ENCODE measurements at places on chromosomes 4 and X.

GRCh38 chrX:18983666-18984380, at the start of gene PHKA2:
PHKA2 (minus strand) TSS chrX:18984114; CDS start chrX:18983932, 182 bp downstream.
- no peak for DNase-seq

DNA sequence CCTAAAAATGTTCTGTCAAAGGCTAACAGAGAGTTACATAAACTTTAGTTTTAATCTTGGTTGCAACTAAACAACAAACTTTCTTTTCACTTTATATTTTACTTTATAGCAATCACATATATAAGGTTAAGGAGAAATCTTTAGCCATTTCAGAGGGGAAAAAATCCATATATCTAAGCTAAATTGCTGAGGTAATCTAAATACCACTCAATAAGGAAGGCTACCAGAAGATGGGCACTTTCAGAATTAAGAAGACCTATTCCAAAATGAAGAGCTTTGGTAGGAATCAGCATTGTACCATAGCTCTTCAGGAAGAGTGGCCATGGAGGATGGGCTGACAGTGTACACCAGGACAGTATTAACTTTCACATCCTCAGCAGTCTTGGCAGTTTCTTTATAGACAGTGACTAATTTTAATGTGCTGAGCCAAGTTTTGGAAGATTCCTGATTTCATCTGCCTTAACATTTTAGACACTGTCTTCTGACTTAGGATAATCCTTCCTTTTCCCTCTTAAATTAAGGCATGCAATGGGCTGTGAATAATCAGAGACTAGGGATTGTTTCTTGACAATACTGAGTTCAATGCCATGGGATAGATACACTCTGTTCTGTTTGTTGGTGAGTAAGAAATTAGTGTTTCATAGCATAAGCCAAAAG, 7.1 kb downstream of the FAT4 start:
- DNase-seq: no peak

DNA sequence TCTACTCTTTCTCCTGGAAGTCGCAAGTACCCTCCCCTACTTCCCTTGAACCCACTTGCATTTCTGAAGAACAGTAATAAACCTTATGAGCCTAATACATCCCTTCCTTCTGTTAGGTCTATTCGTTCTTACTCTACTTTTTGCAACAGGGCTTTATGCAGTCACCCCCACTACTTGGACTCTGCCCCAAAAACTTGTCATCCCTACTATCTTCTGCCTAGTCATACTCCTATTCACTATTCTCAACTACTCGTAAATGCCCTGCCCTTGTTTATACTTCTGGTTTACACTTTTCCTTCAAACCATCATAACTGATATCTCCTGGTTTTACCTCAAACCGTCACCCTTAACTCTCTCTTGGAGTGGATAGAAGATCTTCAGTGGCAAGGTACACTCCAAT, 55.2 kb upstream of the SLIT2 start:
- DNase-seq: no peak

- DNase-seq: no peak
Observed at GRCh38 chr4:148355442-148356123, 86.6 kb downstream of the NR3C2 start.

- DNase-seq: no peak
Observed at GRCh38 chrX:125826080-125826479, 340.0 kb downstream of the DCAF12L2 start.

DNA sequence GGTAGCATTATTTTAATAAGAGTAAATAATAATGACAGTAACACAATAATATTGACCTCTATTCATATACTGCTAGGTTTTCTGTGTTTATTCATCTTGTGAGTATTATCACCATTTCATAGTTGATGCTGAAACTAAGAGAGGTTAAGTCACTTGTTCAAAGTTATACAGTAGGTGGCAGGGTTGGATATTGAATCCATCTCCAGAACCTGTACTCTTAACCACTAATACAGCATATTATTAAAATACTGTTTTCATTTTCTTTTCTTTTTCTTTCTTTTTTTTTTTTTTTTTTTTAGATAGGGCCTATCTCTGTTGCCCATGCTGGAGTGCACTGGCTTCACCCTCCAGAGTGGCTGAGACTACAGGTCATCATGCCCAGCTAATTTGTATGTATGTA, 7.1 kb upstream of the ELF2 start:
- DNase-seq: peak; percentile 50

DNA sequence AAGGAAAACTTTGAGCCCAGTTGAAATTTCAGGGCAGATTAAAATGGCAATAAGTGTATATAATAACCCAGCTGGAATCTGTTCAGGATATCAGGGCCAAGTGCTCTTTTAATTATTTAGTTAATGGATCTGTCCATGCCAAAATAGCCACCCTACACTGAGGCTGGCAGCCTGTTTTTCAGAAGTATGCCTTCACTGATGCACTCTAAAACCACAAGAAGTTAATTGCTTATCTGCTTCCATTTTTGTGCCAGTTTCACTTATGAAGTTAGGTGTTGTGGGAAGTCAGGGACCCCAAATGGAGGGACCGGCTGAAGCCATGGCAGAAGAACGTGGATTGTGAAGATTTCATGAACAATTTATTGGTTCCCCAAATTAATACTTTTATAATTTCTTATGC, 960.3 kb downstream of the C4orf33 start:
- no peak for DNase-seq

- no peak for DNase-seq
Observed at GRCh38 chrX:40866893-40867292, 131.6 kb upstream of the MED14 start.

Measured in suppressor macrophage treated with lipopolysaccharide for 1 hour (primary cell).